ENCODE measurements at places on chromosomes 6 and 20. TPM values are rescaled to one million over a fixed set of nuclear protein-coding genes. Genes with fewer than 3 reads are reported as not detected.

CGAS gene
- total RNA-seq: 12.8 TPM

BPIFB4 gene
- not detected for total RNA-seq

CAGE1 gene
- total RNA-seq: not detected

POU5F1 gene
- total RNA-seq: not detected

COL20A1 gene
- 3.1 TPM for total RNA-seq

TOX2 gene
- total RNA-seq: 54.1 TPM

PRDM13 gene
- not detected for total RNA-seq

All from Karpas-422 (cell line).